ENCODE measurements at places on chromosomes 5 and 9. TPM values are rescaled to one million over a fixed set of nuclear protein-coding genes. Genes with fewer than 3 reads are reported as not detected.
A peak's percentile ranks its signal among the peaks of the same experiment; 100 is the strongest.

DNA sequence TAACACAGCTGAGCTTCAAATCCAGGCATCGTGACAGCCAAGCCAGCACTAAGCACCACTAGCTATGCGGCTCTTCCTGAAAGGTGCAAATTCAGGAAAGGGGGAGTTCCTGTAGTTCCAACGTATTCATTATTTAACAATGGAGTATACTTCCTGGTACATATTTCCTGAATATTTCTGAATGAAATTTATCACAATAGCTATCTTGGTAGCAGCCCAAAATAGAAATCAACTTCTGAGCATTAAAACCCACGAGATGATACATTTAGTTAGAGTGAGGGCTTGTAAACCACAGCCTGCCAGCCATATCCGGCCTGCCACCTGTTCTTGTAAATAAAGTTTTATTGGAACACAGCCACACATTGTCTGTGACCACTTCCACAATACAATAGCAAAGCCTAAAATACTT is 109.7 kb upstream of the RETREG1 start:
- peak; percentile 29 for DNase-seq

GRCh38 chr5:180080486-180081280 is 9.1 kb upstream of the RNF130 start:
- DNase-seq = no peak

GRCh38 chr9:95910023-95910707 is 34.7 kb downstream of the ERCC6L2 start:
- no peak for DNase-seq

DNA sequence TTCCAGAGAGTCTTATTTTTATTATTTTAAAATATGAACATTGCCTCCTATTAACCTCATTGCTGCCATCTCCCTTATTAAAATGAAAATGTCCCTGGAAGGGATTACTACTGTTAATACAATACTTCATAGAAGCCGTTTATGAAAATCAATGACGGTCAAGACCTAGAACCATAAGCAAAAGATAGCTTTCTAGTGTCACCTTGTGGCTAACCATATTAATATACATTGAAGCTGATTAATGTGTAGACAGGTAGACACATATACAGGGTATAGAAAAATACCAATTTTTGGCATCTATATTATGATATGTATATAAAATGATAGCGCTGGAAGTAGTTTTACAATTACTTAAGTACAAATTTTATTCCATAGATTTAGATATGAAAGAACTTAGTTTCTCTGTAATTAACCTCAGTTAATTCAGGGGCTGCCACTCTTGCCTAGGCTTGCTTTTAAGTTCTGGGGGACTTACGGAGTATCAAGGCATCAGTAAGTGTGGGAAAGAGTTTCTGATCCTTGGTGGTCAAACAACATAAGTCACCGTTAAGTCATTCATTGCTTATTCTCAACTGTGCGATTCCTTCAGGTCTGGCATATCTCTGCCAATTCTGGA is 2.5 kb upstream of the YTHDC2 start:
- peak; percentile 59 for DNase-seq

DNA sequence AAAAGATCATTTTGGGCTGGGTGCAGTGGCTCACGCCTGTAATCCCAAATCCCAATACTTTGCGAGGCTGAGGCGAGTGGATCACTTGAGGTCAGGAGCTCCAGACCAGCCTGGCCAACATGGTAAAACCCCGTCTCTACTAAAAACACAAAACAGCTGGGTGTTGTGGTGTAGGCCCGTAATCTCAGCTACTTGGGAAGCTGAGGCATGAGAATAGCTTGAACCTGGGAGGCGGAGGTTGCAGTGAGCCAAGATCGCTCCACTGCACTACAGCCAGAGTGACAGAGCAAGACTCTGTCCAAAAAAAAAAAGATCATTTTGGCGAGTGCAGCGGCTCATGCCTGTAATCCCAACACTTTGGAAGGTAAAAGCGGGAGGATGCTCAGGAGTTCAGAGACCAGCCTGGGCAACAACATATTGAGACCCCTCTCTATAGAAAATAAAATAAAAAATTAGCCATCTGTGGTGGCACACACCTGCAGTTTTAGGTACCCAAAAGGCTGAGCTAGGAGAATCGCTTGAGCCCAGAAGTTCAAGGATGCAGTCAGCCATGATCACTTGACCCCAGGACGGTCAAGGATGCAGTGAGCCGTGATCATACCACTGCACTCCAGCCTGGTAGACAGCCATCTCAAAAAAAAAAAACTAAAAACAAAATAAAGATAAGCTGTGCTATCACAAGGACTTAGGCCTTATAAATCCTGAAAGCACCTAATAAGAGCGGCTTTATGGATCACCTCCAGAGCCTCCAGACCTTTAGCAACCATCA is 16.2 kb downstream of the PPP2CA start:
- no peak for DNase-seq

GRCh38 chr5:94872526-94872925 is 254.1 kb downstream of the SLF1 start:
- DNase-seq = no peak

- DNase-seq = peak; percentile 39
Observed at GRCh38 chr5:72107901-72108201, 576 bp downstream of the MAP1B start.

GRCh38 chr5:59673438-59674058 is 220.0 kb downstream of the PDE4D start:
- DNase-seq = peak; percentile 37

- no peak for DNase-seq
Observed at GRCh38 chr9:104944356-104944755, 16.4 kb upstream of the ABCA1 start.

DNA sequence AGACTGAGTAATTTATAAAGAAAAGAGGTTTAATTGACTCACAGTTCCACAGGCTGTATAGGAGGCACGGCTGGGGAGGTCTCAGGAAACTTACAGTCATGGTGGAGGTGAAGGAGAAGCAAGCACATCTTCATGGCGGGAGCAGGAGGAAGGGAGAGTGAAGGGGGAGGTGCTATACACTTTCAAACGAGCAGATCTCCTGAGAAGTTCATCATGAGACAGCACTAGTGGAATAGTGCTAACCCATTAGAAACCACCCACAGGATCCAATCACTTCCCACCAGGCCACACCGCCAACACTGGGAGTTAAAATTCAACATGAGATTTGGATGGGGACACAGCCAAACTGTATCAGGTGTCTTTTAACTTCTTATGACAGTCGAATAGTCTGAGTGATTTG is 1459.3 kb upstream of the ACO1 start:
- no peak for DNase-seq

GRCh38 chr5:81761270-81761669 is 10.4 kb upstream of the SSBP2 start:
- no peak for DNase-seq

DNA sequence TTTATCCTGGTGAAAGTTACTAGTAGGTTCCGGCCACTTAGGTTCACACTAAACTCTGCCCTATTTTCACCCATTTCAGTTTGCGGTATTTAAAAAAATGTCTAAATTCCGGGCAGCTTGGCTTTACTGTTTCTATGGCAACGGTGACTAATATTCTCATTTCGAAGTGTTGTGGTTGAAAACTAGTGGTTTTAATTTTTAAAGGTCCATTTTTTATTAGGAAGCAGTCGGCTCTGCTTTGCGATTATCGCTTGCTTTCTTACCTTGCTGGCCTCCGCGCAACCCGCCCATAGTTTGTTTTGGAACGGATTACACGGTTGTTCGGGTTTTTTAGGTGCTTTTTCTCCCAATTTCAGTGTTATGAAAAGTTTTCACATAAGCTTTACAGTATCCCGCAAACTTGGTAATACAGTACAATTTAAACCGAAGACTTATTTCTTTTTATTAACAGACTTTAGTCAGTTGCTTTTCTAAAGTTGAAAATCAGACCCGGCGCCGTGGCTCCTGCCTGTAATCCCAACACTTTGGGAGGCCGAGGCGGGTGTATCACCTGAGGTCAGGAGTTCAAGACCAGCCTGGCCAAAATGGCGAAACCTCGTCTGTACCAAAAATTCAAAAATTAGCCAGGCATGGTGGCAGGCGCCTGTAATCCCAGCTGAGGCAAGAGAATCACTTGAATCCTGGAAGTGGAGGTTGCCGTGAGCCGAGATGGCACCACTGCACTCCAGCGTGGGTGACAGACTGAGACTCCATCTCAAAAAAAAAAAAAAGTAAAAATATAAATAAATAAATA is 1.6 kb downstream of the KDM4C start:
- peak; percentile 76 for DNase-seq

DNA sequence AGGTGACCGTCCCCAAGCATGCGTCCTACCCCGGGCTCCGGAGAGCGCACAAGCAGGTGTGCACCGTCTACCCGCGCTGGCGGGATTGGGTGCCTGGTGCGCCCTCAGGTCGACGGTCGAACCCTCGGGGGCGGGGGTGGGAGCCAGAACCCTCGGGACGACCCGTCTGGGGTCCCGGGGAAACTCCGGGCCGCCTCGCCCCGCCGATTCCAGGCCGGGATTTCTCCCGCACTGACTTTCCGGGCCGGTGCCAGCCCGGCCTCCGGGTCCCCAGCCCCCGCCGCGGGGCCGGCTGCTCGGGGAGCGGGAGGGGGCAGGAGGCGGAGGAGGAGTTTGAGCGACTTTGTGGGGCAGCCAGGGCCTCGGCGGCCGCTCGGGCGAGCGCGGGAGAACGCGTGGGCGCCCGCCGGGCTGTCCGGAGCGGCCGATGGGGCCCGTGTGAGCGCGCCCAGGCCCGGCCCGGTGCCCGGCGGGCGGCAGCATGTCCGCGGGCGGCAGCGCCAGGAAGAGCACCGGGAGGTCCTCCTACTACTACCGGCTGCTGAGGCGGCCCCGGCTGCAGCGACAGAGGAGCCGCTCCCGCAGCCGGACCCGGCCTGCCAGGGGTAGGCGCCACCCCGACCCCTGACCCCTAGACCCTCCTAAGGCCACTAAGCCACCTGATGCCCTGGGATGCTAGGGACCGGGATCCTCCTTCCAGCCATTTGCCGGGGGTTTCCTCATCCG is at the start of gene DAB2IP:
DAB2IP (plus strand) TSS at position 340 of the 726 bp plus-strand sequence; CDS start at position 482, 142 bp downstream.
- DNase-seq = no peak

DNA sequence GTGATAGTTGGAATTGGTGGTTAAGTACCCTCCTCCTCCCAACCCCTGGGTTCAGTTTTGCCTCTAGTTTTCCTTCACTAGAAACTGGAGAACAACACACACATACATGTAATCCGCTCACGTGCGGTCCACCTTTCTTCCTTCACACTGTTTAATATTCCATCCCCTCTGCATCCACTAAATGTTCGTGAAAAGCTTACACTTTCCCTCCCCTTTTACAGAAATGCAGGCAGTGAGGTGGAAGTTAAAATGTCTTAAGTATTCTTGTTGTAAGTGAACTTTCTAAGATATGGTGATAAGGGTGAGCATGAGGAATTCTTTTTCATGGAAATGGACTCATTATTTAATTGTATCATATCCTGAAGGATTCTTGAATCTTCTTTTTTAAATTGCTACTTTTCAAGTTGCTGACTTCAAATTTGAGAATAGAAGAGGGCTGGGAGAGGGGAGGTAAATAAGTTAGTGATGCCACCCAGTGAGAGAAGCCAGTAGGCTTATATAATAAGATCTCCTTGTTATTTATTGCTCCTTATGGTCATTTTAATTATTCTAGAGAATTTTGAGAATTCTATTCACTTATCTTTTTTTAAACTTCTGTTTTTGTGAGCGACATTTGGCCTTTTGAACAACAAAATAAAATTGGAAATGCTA is 90.2 kb downstream of the TLE4 start:
- DNase-seq = no peak

DNA sequence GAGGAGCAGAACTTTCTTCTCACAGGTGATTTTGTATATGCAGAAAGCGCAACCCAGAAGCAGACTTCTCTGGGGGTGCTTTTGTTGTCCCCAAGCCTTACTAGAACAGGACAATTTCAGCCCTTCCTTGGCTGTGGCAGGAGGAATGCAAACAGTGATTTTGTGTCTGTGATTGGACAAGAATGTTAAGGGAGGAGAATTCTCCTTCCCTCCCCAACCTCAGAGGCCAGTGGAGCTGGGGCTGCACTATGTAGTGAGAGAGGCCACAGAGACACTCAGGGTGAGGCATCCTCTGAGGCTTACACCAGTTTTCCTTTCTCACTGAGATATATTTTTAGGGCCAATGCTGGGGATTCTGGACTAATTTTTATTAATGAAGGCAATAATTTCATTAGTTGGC is 58.8 kb downstream of the ZNF366 start:
- no peak for DNase-seq

DNA sequence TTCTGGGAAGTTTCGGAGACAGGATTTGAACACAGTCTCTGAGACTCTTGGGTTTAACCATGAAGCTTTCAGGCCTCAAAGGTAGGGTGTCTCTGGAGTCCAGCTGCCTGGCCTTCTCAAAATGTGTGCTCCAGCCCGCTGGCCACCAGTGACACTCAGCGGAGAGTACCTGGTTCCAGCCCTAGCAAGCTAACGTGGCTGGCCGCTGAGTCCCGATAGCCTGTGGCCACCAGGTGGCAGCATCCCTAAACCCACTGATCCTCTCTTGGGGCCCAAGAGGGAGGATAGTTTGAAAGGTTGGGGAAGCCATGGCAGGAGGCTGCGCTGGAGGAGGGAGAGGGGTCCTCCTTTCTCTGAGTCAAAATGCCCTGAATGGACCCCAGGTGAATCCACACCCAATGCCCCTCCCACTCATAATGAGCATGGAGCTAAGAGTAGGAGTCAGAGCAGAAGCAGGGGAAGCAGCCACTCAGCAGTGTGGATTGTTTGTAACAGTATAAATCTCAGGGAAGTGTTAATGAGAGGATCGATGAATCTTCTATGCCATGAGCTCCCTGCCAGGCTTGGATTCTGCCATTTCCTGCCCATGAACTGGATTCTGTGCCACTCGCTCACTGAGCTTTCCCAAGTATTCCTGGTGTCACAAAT is 5.4 kb upstream of the TIFAB start:
- DNase-seq = peak; percentile 54

DNA sequence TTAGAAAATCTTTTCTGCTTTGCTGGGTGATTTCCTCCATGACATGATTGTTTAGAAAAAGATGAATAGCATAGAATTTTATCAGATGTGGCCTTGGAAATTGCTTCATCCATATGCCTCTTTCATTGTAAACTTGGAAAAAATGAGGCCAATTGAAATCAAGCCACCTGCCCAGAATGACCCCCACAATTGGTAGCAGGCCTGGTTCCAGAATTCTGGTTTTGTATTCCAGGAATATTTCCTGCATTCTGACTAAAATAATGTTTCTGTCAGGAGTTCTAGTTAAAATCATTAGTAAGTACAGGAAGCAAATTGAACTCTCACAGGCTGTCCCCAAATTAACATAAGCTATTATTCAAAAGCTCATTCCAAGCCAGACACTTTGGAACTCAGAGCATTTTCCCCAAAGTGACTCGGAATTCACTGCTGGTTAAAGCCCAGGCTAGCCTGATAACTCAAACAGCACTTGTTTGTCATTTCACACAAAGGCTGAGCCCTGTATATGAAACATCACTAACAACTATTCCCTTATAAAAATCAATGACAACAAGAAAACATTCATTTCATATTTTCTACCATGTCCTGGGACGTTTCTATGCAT is 75.1 kb upstream of the ADCY2 start:
- no peak for DNase-seq

MACIR gene
- 7.2 TPM for total RNA-seq

ARRDC3 gene
- total RNA-seq = 48.3 TPM

HDAC3 gene
- total RNA-seq = 57.7 TPM

PCDHB13 gene
- total RNA-seq = 0.64 TPM

GFI1B gene
- total RNA-seq = not detected

GPR21 gene
- 2.0 TPM for total RNA-seq

TESK1 gene
- 37.9 TPM for total RNA-seq

RASEF gene
- 3.3 TPM for total RNA-seq

ZBTB43 gene
- 32.4 TPM for total RNA-seq

PCDHGA9 gene
- total RNA-seq = 3.2 TPM

NUTM2G gene
- not detected for total RNA-seq

Measured in mammary epithelial cell (primary cell).